T follicular helper cell (primary cell): ENCODE measurements at places on chromosomes 7 and 10.
A peak's percentile ranks its signal among the peaks of the same experiment; 100 is the strongest.

DNA sequence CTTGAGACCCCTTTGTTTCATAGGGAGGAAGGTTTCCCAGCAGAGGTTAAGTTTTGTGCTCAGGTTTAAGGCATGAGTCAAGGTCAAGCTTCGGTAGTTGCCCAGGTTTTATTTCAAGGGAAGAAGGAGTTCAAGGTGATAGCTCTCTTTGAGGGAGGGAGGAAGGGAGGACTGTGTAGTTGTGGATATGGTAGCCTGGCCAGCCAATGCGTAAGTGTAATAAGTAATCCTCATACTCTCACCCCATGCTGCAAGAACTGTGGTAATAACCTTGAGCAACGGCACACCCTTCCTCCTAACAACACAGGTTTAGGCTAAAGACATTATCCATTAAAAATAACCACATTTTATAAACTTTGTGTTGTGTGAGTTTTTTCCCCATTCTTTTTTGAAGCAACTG, 478.9 kb downstream of the KCNMA1 start:
- no peak for DNase-seq

- DNase-seq = no peak
These were observed 435.3 kb downstream of the GATA3 start for GRCh38 chr10:8489823-8490222.

GRCh38 chr10:58820861-58821751, 308.4 kb downstream of the BICC1 start:
- no peak for DNase-seq

DNA sequence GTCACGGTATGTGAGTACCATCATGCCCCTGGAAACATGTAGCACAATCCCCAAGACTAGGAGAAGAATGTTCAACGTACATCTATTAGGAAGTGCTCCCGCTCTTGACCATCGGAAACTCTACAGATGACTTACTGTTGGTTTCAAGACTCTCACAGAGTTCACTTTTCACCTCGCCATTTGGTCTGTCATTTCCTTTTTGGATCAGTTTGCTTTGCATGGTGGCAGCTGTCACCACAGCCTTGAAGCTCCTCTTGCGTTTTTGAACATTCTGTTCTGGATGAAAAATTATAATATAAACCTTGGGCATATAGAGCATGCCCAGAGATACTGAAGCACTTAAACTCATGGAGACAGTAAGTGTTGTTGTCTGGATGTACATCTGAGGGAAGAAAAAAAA, 806.8 kb downstream of the GRM8 start:
- DNase-seq = no peak

DNA sequence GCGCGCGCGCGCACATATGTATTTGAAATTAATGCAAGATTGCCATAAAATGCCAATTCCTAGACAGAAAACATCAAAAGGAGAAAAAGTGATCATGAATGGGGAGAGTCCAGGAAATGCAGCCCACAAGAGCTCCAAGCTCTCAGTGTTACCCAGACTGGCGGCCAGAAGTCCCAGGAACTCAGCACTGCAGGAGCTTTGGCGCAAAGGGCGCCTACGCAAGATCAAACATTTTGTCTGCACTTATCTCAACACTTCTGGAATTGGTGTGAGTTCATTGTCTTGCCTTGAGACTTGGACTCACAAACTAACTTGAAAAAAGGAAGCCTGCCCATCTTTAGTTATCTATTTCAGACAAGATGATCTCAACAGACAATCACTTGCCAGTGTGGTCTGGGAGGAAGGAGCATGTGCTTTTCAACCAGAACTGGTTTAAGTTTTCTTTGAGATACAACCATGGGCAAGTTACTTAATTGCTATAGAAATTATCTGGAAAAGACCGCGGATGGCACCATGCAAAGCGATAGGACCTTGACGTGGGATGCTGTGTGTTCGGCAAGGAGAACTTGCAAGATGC, 77.2 kb downstream of the KIAA1549 start:
- DNase-seq = peak; percentile 9

GRCh38 chr7:16524332-16524731, 2.3 kb upstream of the LRRC72 start:
- DNase-seq = no peak

DNA sequence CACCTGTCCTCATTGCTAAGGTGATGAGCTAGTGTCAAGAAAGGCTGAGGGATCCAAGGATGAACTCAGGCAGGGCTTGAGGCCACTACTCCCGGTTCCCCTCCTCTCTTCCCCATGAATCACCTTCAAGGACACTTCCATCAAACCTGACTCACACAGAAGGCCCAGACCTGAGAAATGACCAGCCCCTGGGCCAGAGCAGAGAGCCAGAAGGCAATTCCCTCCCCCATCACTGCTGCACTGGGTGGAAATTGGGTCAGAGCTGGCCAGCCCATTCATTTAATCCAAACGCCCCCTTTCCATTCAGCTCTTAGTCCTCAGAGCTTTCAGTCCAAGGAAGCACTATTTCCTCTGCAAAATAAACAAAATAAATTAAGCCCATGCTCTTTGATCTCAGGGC, 182.0 kb downstream of the KCNMA1 start:
- DNase-seq = no peak
